ENCODE measurements at places on chromosomes 1 and 21.

DNA sequence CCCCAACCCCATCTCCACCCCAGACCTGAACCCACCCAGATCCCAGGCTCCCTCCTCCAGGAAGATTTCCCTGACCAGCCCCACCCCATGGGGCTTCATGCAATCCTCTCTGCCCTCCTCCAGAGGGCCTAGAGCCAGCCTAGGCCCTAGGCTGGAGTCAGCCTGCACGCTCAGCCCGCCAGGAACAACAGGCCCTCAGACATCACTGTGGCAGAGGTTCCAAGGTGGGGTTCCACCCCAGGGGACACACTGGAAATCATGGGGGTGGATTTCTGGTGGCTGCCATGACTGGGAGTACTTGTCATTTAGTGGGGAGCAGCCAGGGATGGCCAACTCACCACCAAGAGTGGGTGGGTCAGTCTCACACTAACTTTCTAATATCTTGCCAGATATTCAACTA is 122.0 kb downstream of the GLIS1 start:
- no peak overlapping the region for H3K27ac ChIP-seq
- peak; percentile 82 for DNase-seq
- H3K36me3 ChIP-seq, result no peaks in the 10 kb centered on the region
- H3K27me3 ChIP-seq, result no peaks in the 10 kb centered on the region

DNA sequence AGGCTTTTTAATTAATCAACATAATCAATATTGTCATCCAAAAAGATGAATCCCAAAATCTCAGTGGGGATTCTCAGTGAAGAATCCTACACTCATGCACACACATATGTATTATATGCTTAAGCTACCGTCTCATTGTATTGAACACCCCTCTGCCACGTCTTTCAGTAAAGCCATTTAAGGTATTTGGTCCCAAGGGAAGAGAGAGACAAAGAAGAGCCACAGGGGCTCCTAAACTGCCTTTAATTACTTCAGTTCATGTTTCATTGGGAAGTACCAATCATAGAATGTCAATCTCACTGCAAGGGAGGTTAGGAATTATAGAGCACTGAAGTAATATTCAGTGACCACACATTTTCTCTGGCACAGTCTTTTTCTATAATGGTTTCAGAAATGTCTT is 388.6 kb upstream of the NEGR1 start:
- no peak overlapping the region for H3K4me3 ChIP-seq
- H3K27ac ChIP-seq, result no peak overlapping the region
- no peaks in the 10 kb centered on the region for H3K36me3 ChIP-seq
- no peak for DNase-seq

DNA sequence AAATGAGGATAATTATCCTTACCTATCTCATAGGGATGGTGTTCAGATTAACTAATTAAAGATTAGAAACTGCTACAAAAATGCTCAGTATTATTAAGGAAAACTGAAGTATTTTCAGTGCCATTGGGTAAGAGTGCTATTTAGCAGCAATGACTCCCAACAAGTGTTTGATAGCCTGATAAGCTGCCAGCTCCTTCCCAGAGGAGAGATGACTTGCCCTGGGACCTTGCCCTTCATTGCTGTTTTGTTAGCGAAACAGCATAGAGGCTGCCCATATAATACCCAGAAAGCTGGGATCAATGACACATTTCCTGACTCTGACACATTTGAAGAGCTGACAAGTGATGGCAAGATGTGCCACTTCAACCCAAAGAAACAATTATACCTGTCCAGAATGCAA is 592.2 kb downstream of the ADGRL2 start:
- no peak overlapping the region for H3K4me3 ChIP-seq
- no peaks in the 10 kb centered on the region for H3K27me3 ChIP-seq
- no peaks in the 10 kb centered on the region for H3K36me3 ChIP-seq
- H3K4me1 ChIP-seq, result no peaks in the 10 kb centered on the region

DNA sequence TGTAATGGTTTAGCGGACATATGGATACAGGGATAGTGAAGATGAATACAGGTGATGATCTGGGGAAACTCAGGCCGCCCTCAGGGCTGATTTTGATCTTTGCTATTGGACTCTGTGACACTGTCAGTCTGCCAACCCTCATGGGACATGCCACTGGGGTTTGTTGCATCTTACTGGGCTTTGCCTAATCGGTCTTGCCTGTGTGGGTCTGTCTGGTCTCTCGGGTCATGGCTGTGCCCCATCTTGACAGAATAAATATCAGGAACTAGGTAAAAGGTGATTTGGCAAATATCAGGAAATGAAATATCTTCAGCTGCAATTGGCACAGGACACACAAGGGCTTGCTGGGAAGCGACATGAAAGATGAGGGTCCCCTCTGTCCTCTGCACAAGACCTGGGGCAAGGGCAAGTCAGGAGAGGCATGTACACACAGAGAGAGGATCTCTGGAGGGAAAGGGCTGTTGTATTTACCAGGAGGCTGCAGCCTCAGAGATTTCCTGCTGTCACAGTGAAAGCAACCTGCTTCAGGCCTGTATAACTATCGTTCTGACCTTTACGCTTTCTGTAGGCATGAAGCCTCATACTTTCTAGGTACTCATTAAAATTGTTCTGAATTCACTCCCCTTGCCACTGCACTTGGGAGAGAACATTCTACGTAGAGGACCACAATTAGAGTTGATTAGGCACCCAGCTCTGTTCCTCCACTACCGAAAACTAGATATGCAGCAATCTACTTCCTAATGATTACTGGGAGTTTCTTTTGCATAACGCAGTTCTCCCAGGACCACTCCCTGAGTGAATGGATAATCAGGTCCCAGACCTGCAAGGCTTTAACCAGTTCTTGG is 52.0 kb upstream of the GADD45A start:
- no peak overlapping the region for H3K27ac ChIP-seq
- no peak for DNase-seq
- H3K4me1 ChIP-seq, result no peaks in the 10 kb centered on the region
- H3K27me3 ChIP-seq, result no peaks in the 10 kb centered on the region

- no peak overlapping the region for H3K4me3 ChIP-seq
- no peak for DNase-seq
- H3K4me1 ChIP-seq, result no peaks in the 10 kb centered on the region
- H3K27me3 ChIP-seq, result no peaks in the 10 kb centered on the region
- H3K36me3 ChIP-seq, result no peaks in the 10 kb centered on the region
Measured at GRCh38 chr1:174954671-174955669, 44.8 kb upstream of the CACYBP start.

GRCh38 chr21:21661741-21662140 is 663.5 kb downstream of the NCAM2 start:
- no peaks in the 10 kb centered on the region for H3K36me3 ChIP-seq
- no peaks in the 10 kb centered on the region for H3K4me1 ChIP-seq
- H3K27me3 ChIP-seq, result no peaks in the 10 kb centered on the region
- no peak overlapping the region for H3K27ac ChIP-seq
- no peak for DNase-seq
- no peak overlapping the region for H3K4me3 ChIP-seq

DNA sequence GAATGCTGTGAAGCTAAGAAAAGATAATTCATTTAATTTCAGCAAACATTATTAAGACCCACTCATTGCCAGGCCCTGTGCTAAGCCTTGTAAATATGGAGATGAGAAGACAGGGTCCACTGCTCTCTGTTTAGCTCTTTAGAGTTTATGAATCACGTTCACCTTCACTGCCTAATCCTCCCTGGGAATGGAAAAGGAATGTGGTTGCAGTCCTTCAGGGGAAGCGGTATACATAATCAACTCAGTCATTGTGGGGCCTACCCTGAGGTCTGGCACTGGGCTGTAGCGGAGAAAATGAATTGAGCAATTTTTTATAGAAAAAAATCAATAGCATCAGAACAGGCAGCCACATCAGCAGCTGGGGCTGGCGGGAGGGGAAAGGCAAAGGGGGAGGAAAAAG is 412.1 kb upstream of the NFIA start:
- DNase-seq, result no peak
- no peak overlapping the region for H3K27ac ChIP-seq
- no peak overlapping the region for H3K4me3 ChIP-seq
- no peaks in the 10 kb centered on the region for H3K27me3 ChIP-seq
- no peaks in the 10 kb centered on the region for H3K36me3 ChIP-seq
- H3K4me1 ChIP-seq, result no peaks in the 10 kb centered on the region

- H3K4me1 ChIP-seq, result peaks cover 27% of the 10 kb centered on the region
- peak overlapping the region; percentile 92 for H3K27ac ChIP-seq
- H3K4me3 ChIP-seq, result no peak overlapping the region
- H3K27me3 ChIP-seq, result no peaks in the 10 kb centered on the region
- DNase-seq, result peak; percentile 97
Measured at GRCh38 chr1:19010995-19011844, 54.7 kb upstream of the IFFO2 start.

- H3K27ac ChIP-seq, result peak overlapping the region; percentile 85
- peaks cover 27% of the 10 kb centered on the region for H3K4me1 ChIP-seq
- peak overlapping the region; percentile 65 for H3K4me3 ChIP-seq
- H3K27me3 ChIP-seq, result no peaks in the 10 kb centered on the region
Measured at GRCh38 chr1:9942399-9942938, 722 bp downstream of the LZIC start.

GRCh38 chr1:119136401-119136800 is 4.1 kb downstream of the WARS2 start:
- H3K4me1 ChIP-seq, result peaks cover 13% of the 10 kb centered on the region
- DNase-seq, result no peak
- H3K27me3 ChIP-seq, result no peaks in the 10 kb centered on the region
- H3K27ac ChIP-seq, result no peak overlapping the region
- no peaks in the 10 kb centered on the region for H3K36me3 ChIP-seq

DNA sequence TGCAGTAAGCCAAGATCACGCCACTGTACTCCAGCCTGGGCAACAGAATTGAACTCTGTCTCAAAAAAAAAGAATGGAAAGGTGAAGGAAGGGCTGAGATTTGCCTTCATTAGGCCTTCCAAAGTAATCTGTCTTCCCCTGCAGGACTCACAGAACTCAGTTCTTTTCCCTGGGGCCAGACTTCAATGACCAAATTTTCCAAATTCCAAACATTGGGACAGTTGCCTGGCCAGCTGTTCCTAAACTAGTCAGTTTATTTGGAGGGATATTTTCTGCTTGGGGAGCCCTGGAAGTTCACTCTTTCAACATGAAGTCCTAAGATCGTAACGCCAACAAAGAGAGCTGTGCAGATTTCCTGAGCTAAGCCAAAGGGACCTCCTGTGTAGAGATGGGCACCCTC is 5.4 kb upstream of the DEDD start:
- DNase-seq, result no peak
- H3K27ac ChIP-seq, result no peak overlapping the region
- H3K36me3 ChIP-seq, result no peaks in the 10 kb centered on the region
- no peaks in the 10 kb centered on the region for H3K27me3 ChIP-seq
- peaks cover 11% of the 10 kb centered on the region for H3K4me1 ChIP-seq

DNA sequence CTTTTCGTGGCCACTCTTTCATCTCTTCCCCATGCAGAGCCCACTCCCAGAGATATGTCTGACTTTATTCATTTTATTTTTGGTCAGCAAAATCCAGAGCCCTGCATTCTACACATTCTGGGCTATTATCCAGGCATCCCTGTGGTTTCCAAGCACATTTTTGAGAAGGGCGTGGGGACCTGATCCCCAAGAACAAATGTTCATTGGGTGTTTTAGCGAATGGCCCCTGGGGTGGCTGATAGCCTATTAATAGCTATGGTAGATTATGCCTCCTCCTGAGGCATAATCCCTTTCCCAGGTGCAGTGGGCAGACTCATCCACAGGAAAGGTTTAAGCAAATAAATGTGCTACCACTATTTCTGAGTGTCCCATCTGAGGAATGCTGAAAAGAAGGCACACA is 511.8 kb upstream of the USP24 start:
- no peak overlapping the region for H3K27ac ChIP-seq
- H3K36me3 ChIP-seq, result no peaks in the 10 kb centered on the region
- no peaks in the 10 kb centered on the region for H3K27me3 ChIP-seq
- no peak for DNase-seq
- H3K4me1 ChIP-seq, result no peaks in the 10 kb centered on the region
- H3K4me3 ChIP-seq, result no peak overlapping the region

DNA sequence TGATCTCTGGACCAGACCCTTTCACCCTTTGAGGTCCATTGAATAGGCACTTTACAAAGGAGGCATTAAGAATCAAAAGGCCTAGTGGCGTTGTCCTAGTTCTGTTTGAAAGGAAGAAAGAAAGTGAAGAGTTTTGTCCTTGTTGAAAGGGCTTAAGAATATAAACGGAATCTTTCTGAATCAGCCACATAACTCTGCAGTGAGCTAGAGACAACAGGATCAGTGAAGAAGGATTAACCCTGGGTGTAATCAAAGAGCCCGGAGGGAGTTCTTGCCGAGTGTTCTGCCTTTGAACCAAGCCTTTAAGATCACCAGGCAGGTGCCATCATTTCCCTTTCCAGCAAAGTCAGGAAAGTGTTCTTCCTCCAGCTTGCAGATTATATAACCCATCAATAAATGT is 54.8 kb upstream of the CNTN2 start:
- DNase-seq, result no peak
- no peak overlapping the region for H3K4me3 ChIP-seq
- no peak overlapping the region for H3K27ac ChIP-seq
- H3K36me3 ChIP-seq, result peaks cover 5% of the 10 kb centered on the region
- no peaks in the 10 kb centered on the region for H3K4me1 ChIP-seq

DNA sequence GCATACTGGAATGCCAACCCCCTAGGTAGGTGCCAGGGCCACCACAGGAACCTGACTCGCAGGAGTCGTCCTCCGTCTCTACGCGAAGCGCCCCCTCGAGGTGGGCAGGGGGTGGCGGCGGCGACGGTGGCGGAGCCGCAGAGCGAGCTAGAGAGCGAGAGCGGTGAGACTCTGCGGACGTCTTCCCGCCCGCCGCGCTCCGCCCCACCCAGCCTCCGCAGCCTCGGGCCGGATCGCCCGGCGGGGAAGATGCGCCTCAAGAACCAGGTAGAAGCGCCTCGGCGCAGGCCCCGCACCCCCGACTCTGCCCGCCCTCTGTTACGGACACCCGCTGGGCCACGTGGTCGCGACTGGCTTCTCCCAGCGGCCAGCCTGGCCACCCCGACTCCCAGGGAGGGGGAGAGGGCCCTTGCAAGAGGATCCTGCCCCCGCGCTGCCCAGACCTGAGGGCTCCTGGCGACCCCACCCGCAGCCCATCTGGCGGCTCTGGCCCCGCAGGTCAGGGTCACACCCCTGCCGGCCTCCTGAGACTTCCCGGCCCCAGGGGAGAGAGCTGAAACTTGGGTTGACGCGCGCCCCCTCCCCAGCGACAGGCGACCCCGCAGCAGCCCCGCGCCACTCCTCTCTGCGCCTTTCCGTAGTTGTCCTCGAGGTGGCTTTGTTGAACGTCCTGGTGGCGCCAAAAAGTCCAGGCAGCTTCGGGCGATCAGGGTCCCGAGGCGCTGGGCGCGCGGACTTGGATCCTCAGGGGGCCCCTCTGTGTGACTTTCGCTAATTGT is 24.4 kb upstream of the AGBL4 start:
- DNase-seq, result no peak
- H3K4me1 ChIP-seq, result no peaks in the 10 kb centered on the region
- no peaks in the 10 kb centered on the region for H3K27me3 ChIP-seq
- no peak overlapping the region for H3K27ac ChIP-seq
- H3K4me3 ChIP-seq, result no peak overlapping the region

- peaks cover 53% of the 10 kb centered on the region for H3K4me1 ChIP-seq
- H3K27me3 ChIP-seq, result no peaks in the 10 kb centered on the region
- peaks cover 4% of the 10 kb centered on the region for H3K36me3 ChIP-seq
- no peak overlapping the region for H3K4me3 ChIP-seq
Measured at GRCh38 chr21:34131586-34131985, 58.2 kb downstream of the MRPS6 start.

All from vagina (tissue), 2 donors.